ENCODE measurements at places on chromosomes 12 and 14.

DNA sequence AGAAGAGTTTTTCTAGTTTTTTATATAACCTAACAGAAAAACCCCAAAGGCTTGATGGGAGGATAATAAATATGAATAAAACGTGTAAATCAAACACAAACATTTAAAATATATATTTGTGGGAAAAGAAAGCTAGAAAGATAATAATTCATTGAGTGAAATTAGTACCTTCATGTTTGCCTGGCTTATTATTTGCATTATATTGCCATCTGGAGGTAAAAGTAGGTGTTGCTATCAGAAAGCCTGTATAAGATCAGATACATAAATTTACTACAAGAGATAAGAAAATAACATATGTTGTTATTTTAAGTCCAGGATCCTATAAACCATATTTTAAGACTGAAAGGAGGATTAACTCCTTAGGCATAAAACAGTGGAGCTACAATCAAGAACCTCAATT lies 77.7 kb downstream of the NTS start:
- DNase-seq: no peak

DNA sequence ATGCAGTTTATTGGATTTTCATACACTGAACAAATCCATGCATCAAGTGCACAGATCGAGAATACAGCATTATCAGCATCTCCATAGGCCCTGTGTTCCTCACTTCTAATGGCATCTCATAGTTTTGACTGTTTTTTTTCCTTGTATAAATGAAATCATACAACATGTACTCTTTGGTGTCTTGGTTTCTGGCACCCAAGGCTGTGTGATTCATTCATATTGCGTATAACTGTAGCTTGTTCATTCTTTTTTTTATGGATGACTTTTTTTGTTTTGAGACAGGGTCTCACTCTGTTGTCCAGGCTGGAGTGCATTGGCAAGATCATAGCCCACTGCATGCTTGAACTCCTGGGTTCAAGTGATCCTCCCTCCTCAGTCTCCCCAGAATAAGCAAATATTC lies 14.3 kb downstream of the RASSF8 start:
- no peak for DNase-seq

DNA sequence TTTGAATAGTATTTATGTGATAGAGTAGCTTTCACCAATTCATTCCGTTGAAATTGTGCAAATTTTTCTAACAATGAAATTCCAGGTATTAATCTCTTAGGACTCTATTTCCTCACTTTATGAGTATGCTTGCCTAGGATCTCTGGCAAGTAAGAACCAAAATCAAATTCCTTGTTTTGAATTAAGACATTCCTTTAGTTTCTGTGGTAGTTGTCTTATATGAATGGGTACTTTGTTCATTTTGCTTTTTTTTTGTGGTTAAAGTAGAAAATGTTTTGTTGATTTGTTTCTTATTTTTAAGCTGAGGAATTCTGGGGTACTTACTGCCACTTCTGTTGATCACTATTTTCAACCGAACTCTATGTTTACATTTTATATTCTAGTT lies 59.8 kb downstream of the KITLG start:
- no peak for DNase-seq

GRCh38 chr14:30355431-30355913 lies 203.5 kb upstream of the G2E3 start:
- DNase-seq: no peak

DNA sequence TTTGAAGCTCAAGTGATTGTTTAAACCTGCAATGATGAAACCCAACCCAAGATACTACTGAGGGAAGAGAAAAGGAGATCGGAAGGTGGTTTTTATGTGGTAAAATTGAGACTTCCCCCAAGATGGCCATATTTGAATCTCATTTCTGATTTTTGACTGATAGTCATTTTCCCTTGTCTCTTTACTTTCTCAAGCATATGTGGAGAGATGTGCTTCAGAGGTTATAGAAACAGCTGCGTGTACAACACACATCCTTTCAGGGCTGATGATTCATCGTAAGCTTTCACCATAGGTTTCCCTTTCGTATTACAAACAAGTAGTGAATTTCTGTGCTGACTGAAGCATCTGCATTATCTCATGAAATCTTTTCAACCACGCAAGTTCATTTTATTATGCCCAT lies 276.2 kb downstream of the EMP1 start:
- no peak for DNase-seq

DNA sequence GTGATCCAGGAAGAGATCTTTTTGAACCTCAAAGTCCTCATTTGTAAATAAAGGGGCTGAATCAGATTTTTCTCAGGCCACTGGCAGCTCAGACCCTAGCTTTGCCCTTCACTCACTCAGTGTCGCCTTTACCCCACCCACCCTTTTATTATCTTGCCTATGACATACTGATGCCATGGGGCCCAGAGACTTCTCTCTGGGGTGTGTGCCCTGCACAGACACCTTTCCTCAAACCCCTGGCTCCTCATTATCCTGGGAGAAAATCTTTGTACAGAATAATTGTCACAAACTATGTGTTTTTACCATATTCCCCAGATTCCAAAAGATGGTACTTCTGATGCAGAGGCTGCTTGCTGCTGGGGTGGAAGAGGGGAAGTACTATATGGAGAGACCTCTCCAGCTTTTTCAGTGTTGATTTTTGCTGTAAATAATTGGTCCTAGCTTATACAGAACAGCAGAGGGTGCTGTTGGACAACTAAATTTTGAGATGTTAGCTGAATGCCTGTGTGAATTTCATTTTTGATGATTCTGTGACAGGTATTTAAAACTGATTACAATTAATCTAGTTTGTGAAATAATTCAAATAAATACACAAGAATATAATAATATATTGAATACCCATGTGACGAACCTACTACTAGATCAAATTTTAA lies 53.9 kb upstream of the DCD start:
- DNase-seq: no peak

GRCh38 chr12:80268924-80269749 lies 169.8 kb downstream of the OTOGL start:
- no peak for DNase-seq

DNA sequence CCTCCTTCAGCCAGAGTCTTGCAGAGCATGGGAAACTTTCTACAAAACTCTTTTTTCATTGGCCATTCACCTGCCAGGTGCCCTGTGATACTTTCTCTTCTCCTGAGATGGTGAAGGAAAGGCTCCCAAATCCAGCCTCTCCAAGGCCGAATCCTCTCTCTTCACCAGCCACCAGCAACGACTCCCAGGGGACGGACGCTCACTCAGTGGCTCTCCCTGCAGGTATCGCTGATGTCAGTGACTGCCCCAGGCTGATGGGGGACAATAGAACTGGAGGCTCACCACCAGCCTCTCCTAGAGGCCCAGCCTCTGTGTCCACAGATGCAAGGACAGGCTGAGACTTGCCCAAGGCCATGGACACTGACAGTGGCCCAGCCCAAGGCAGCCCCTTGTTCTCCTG lies 204.1 kb downstream of the BCL11B start:
- peak; percentile 58 for DNase-seq

- no peak for DNase-seq
These were observed 981.8 kb downstream of the SLC16A7 start for GRCh38 chr12:60577607-60578006.

DNA sequence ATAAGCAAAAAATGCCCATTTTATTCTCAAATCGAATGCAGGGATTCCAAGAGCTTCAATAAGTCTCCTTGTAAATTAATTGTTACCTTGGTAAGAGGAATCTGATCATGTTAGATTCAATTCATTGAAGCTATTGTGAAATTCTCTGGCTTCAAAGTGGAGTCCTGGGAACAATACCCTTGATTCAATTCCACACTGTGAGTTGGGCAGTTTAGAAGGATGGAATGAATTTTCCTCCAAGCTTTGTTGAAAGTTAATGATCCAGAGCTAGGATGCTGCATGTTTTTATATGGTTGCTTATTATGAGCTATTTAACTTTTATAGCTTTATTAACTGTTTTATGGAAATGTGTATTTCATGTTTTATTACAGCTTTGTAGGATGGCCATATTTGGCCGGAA lies 89.9 kb upstream of the IGF1 start:
- DNase-seq: no peak

DNA sequence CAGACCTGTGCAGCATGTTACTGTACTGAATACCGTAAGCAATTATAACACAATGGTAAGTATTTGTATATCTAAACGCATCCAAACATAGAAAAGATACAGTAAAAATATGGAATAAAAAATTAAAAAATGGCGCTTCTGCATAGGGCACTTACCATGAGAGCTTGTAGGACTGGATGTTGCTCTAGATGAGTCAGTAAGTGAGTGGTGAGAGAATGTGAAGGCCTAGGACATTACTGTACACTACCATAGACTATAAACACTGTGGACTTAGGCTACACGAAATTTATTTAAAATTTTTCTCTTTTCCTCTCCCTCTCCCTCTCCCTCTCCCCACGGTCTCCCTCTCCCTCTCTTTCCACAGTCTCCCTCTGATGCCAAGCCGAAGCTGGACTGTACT lies 194.5 kb upstream of the CDKN3 start:
- DNase-seq: no peak

All from vagina (tissue), 2 donors.